ENCODE measurements at places on chromosomes 2 and 18. TPM values are rescaled to one million over a fixed set of nuclear protein-coding genes. Genes with fewer than 3 reads are reported as not detected.

DNA sequence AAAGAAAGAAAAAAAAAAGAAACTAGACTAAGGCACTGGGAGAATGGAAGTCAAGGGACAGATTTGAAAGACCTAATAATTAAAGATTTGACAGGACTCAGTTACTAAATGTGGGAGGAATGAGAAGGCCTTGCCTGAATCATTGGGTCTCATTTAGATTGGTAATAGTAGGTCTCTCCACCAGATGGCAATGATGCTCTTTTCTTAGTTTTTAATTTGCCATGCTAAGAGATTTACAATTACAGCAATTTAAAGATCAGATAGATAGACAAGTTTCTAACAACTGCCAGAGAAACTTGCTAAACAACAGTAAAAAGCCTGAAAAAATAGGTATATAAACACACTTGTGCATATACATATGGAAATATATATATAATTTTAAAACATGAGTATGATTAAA lies 153.0 kb downstream of the TMEM247 start:
- no peak for DNase-seq

DNA sequence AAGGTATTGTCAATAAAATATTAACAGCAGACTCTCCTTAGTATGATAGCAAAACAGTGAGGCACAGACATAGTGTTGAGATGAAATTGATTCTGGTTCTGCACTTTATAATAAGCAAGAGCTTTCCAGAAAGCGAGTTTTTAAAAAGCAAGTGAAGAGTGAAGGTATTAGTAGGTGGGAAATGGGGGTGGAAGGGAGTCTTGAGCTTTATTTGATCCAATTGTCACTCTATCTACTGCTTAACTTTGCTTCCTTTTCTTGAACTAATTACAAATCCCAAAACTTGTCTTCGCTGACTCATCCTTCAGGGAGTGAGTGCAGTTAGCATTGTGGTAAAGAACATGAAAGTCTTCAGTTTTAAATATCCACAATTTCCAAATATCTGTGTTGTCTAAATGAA lies 120.6 kb upstream of the BOD1L2 start:
- no peak for DNase-seq

- no peak for DNase-seq
These were observed 102.8 kb upstream of the TFCP2L1 start for GRCh38 chr2:121387591-121388325.

DNA sequence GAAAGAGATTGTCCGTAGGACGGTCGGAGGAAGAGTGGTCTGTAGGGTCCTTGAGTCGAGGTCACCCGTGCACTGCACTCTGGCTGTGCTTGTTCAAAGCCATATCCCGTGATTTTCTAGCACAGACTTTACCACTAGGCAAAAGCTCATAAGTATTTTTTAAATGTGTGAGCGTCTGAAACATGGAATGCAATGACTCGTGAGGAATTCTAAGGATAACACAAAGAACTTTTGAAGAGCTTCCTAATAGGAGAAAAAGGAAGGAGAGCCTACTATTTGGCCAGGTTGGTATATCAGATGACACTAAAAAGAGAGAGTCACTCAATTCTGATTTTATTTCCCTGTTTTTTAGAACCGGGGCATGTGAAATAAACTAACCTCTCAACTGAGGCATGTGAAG lies 68.3 kb downstream of the CD28 start:
- DNase-seq = no peak

DNA sequence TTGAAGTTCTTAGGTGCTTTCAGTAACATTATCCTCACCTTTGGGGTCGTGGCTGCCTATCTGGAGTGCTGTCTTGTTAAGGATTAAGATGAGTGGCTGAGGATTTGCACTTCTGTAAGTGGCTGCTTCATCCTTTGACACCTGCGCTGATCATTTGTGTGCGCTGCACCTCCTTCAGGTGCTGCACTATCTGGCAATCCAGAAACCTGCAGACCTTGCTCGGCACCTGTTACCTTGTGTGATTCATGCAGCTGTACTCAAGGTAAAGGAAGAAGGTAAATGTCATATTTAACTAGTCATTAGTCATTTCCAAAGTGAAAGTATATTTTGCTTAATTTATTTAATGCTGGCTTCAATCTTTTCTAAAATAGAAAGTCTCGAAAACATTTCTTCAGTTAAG lies 110.3 kb downstream of the RAB3GAP1 start:
- no peak for DNase-seq

GRCh38 chr18:24103320-24104021 lies 35.4 kb upstream of the CABYR start:
- DNase-seq = no peak

C2orf15 gene
- not detected for total RNA-seq

GRCh38 chr2:241014764-241015163 lies 16.3 kb downstream of the SNED1 start:
- DNase-seq = no peak

GRCh38 chr18:10299643-10300042 lies 154.8 kb upstream of the APCDD1 start:
- no peak for DNase-seq

- no peak for DNase-seq
These were observed 24.5 kb upstream of the LPIN2 start for GRCh38 chr18:3037423-3037915.

GRCh38 chr2:179911569-179911968 lies 50.2 kb upstream of the ZNF385B start:
- no peak for DNase-seq

DNA sequence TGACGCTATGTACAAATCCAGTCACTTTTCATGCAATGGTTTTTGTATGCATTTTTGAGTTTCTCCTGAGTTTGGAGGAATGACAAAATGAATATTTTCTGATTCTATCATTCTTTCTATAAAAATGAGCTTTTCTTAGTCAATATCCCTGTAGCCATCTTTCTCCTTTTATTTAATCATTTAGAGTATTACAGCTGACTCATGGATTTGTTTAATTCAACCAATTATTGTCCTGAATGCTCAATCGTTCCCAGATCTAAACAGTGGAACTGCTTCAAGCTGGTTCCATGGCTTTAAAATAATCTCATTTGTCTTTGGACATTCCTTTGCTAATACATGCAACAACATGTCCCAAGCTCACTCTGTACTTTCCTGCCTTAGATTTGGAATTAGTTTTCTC lies 368.8 kb downstream of the ADCYAP1 start:
- no peak for DNase-seq
